ENCODE measurements at places on chromosomes 1 and 21.
A peak's percentile ranks its signal among the peaks of the same experiment; 100 is the strongest.

GRCh38 chr21:44571844-44572782 lies 1.4 kb upstream of the KRTAP10-4 start:
- no peak for DNase-seq

GRCh38 chr1:113912594-113913311 lies 7.6 kb downstream of the DCLRE1B start:
- DNase-seq = no peak

DNA sequence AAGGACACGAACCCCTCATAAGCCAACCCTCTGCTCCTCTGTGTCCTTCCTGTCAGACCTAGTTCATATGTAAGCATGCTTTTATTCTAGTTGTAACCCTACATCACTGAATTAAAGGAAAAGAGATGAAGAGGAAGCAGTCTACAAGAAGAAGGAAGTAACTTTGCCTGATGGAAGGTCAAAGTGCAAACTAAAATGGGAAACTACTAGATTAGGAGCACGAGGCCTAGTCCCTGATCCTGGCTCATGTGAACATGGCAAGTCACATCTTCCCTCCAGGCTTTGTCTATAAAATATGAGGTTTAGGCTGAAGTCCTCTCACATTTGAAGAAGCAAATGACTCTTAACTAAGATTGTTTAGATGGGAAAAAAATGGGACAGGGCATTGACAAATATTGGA lies 13.2 kb downstream of the ZMYND12 start:
- DNase-seq = no peak

DNA sequence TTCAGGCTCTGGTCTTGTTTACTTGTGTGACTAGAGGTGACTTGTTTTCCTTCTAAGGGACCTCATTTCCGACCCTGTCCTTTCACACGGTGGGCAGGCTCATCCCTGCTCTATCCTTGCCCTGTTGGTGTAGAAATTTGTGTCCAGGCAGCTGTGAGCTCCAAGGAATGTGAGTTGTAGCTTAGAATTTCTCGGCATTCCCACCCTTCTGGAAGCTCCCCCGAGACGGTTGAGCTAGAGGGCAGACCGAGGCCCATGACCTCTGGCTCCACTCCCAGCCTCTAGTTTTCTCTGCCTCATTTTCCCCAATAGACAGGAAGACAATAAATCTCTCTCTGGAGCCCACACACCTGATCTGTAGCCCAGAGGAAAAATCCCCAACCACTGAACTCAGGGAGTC lies 100.9 kb downstream of the NAV1 start:
- no peak for DNase-seq

- DNase-seq = peak; percentile 30
Observed at GRCh38 chr1:181089017-181089675, 646 bp downstream of the IER5 start.

- no peak for DNase-seq
Observed at GRCh38 chr1:26188477-26188876, 1.9 kb upstream of the CATSPER4 start.

- DNase-seq = no peak
Observed at GRCh38 chr1:71303617-71304041, 222.8 kb upstream of the ZRANB2 start.

DNA sequence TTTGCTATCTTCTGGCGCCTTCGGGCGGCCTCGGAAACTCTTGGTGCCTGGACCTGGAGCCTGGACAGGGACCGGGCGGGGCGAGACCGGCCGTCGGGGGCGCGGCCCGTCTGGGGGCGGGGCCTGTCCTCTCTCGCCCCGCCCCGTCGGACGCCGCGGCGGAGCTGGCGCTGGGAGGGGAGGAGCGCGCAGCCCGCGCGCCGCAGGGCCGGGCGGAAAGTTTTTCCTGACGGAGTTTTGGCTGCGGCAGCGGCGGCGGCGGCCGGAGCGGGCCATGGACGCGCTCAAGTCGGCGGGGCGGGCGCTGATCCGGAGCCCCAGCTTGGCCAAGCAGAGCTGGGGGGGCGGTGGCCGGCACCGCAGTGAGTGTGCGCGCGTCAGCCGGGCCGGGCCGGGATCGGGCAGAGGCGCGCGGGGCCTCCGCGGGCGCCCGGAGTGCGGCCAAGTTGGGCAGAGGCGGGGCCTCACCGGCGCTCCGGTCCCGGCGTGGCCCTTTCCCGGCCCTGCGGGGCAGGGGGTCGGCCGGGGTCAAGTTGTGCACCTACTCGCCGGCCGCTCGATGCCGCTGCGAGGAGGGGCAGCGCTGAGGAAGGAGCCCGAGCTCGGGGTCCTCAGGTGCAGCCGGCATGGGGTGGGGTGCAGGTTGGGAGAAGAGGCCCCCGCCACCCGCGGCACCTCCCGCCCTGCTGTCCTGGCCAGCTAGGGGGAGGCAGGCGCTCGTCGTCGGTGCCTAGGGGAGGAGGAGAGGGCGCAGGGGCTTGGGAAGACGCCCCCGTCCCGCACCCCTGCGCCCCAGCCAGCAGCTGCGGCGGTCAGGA lies at the start of gene LDLRAP1:
Gene LDLRAP1, plus strand, starts transcription at position 182 of the 818 bp plus-strand sequence. Its CDS starts 93 bp downstream, at position 275.
- peak; percentile 44 for DNase-seq

GRCh38 chr1:83509301-83509781 lies 489.6 kb downstream of the TTLL7 start:
- DNase-seq = no peak

All from activated gamma-delta T cell treated with Interleukin-2 at 50 U/mL for 16 hours (primary cell).